H1 (cell line): ENCODE measurements at places on chromosomes 7 and 10. TPM values are rescaled to one million over a fixed set of nuclear protein-coding genes. Genes with fewer than 3 reads are reported as not detected.

The INA gene
- 13.4 and 17.1 TPM in 2 replicates for polyA plus RNA-seq

The MSMB gene
- polyA plus RNA-seq: not detected in 2 replicates

The LRRC18 gene
- polyA plus RNA-seq: not detected in 2 replicates

The TRIM56 gene
- polyA plus RNA-seq: 2.0 and 3.4 TPM in 2 replicates

The ACTL6B gene
- 4.5 and 4.6 TPM in 2 replicates for polyA plus RNA-seq

The TMEM130 gene
- 6.6 and 14.0 TPM in 2 replicates for polyA plus RNA-seq

The CHAT gene
- not detected in 2 replicates for polyA plus RNA-seq

The ARHGEF5 gene
- 12.8 and 22.2 TPM in 2 replicates for polyA plus RNA-seq

The TFR2 gene
- 4.6 and 6.0 TPM in 2 replicates for polyA plus RNA-seq

The TRPV5 gene
- polyA plus RNA-seq: 0.03 and 0.05 TPM in 2 replicates

The EPHB6 gene
- polyA plus RNA-seq: 19.7 and 27.3 TPM in 2 replicates

GRCh38 chr10:80187465-80188409, 17.6 kb downstream of the ANXA11 start:
- DNase-seq: no peak
- no peak overlapping the region for H3K27ac ChIP-seq
- H3K36me3 ChIP-seq: no peaks in the 10 kb centered on the region
- peaks cover 1% of the 10 kb centered on the region; the same call in 1 of the 2 replicates for H3K4me1 ChIP-seq
- H3K27me3 ChIP-seq: no peaks in the 10 kb centered on the region
- no peak overlapping the region for H3K4me3 ChIP-seq

- no peaks in the 10 kb centered on the region for H3K4me1 ChIP-seq
- no peak overlapping the region for H3K4me3 ChIP-seq
- no peak for DNase-seq
- no peak overlapping the region for H3K27ac ChIP-seq
- H3K27me3 ChIP-seq: no peaks in the 10 kb centered on the region
These were observed 99.9 kb downstream of the PRLHR start for GRCh38 chr10:118495499-118495898.

DNA sequence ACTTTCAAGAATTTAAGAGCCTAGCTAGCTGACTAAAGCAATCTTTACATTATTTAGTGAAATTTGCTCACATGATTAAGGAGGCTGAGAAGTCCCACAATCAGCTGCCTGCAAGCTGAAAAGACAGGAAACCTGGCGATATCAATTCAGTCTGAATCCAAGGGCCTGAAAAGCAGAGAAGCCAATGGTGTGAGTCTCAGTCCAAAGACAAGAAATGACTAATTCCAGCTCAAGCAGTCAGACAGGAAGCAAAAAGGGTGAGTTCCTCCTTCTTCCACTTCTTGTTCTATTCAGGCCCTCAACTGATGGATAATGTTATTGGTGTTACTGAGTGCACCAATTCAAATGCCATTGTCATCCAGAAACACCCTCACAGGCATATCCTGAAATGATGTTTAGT, 1231.6 kb upstream of the CELF2 start:
- H3K4me1 ChIP-seq: peaks cover 5% of the 10 kb centered on the region; the same call in 1 of the 2 replicates
- H3K36me3 ChIP-seq: no peaks in the 10 kb centered on the region
- no peak overlapping the region for H3K4me3 ChIP-seq
- no peaks in the 10 kb centered on the region for H3K27me3 ChIP-seq
- no peak overlapping the region for H3K27ac ChIP-seq

DNA sequence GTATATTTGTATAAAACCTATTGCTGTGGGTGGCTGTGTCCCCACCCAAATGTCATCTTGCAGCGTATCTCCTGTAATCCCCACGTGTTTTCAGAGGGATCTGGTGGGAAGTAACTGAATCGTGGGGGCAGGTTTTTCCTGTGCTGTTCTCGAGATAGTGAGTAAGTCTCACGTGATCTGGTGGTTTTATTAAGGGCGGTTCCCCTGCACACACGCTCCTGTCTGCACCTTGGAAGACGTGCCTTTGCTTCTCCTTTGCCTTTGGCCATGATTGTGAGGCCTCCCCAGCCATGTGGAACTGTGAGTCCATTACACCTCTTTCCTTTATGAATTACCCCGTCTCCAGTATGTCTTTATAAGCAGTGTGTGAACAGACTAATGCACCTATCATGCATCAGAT, 97.6 kb downstream of the DYNC2I1 start:
- peaks cover 7% of the 10 kb centered on the region for H3K36me3 ChIP-seq
- no peaks in the 10 kb centered on the region for H3K27me3 ChIP-seq
- H3K4me3 ChIP-seq: no peak overlapping the region
- no peak for DNase-seq
- no peaks in the 10 kb centered on the region for H3K4me1 ChIP-seq

DNA sequence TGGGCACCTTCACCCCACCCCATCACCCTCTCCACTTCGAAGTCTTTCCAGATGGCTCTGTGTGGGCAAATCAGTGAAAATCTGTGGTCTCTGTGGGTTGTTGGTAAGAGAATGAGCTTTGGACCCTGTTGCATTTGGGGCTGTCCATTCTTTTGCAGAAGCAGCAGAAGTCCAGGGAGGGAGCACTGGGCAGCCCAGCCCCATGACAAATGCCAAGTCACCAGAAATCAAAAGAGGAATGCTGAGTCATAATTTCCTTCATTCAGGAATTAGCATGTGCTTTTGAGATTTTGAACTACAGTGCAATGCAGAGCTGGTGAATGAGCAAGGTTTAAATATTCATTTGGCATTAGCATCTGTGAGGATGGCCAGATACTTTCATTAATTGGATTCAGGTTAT, 556.2 kb downstream of the LRMDA start:
- no peaks in the 10 kb centered on the region for H3K27me3 ChIP-seq
- H3K27ac ChIP-seq: no peak overlapping the region
- H3K4me1 ChIP-seq: no peaks in the 10 kb centered on the region
- no peaks in the 10 kb centered on the region for H3K36me3 ChIP-seq
- no peak for DNase-seq
- no peak overlapping the region for H3K4me3 ChIP-seq

GRCh38 chr7:16412274-16413254, 8.8 kb downstream of the CRPPA start:
- no peaks in the 10 kb centered on the region for H3K4me1 ChIP-seq
- H3K36me3 ChIP-seq: no peaks in the 10 kb centered on the region
- H3K27me3 ChIP-seq: no peaks in the 10 kb centered on the region
- H3K4me3 ChIP-seq: no peak overlapping the region
- no peak overlapping the region for H3K27ac ChIP-seq

GRCh38 chr7:133934977-133935330, 192.2 kb upstream of the LRGUK start:
- H3K27ac ChIP-seq: no peak overlapping the region
- H3K27me3 ChIP-seq: no peaks in the 10 kb centered on the region
- H3K4me3 ChIP-seq: no peak overlapping the region
- no peaks in the 10 kb centered on the region for H3K36me3 ChIP-seq
- H3K4me1 ChIP-seq: peaks cover 10% of the 10 kb centered on the region

- H3K36me3 ChIP-seq: no peaks in the 10 kb centered on the region
- no peak for DNase-seq
- H3K4me1 ChIP-seq: peaks cover 11% of the 10 kb centered on the region
These were observed 40.9 kb downstream of the SMURF1 start for GRCh38 chr7:99102809-99103690.
